ENCODE measurements at places on chromosomes 7 and 10. TPM values are rescaled to one million over a fixed set of nuclear protein-coding genes. Genes with fewer than 3 reads are reported as not detected.
A peak's percentile ranks its signal among the peaks of the same experiment; 100 is the strongest.

DNA sequence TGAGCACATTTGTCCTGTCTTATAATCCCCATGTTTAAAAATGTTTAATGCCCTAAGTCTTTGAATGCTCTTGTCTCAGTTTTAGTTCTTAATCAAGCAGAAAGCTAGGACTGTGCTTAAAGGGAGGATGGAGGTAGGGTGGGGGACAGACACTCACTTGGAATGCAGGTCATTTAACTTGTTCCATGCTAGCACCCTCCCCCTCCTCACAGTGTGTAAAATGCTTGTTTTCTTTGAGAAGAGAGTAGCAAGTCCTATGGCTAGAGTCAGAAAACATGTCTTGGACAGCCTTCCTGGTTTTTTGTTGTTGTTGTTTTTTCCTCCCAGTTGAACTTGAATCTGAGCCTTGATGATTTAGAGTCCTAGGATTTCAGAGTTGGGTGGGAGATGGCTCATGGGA, 114.2 kb downstream of the PLPP4 start:
- H3K27ac ChIP-seq, result no peak overlapping the region
- no peak for DNase-seq
- H3K4me3 ChIP-seq, result no peak overlapping the region
- peaks cover 3% of the 10 kb centered on the region for H3K36me3 ChIP-seq
- no peaks in the 10 kb centered on the region for H3K27me3 ChIP-seq
- no peaks in the 10 kb centered on the region for H3K4me1 ChIP-seq

Gene NOS3
- 82.8 TPM for total RNA-seq

DNA sequence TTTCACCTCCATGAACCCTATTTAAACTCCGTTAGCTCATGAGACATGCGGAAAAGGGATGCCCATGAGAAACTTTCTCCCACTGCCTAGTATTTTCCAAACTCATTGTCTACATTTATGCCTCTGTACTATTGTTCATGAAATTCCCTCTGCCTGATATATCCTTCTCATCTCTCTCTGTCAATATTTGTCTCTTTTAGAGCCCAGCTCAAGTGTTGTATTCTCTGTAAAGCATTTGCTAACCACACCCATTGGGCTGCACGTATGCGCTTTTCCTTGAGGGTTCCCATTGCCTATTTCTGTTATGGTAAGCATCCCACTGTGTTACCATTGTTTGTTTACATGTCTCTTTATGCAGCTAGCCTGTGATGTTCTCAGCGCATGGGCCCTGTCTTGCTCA, 211.4 kb downstream of the MDFIC start:
- no peaks in the 10 kb centered on the region for H3K27me3 ChIP-seq
- H3K27ac ChIP-seq, result no peak overlapping the region
- H3K4me1 ChIP-seq, result peaks cover 4% of the 10 kb centered on the region
- no peak overlapping the region for H3K4me3 ChIP-seq

Gene LEP
- not detected for total RNA-seq

Gene LBX1
- total RNA-seq, result not detected

- H3K4me1 ChIP-seq, result no peaks in the 10 kb centered on the region
- H3K36me3 ChIP-seq, result no peaks in the 10 kb centered on the region
- DNase-seq, result no peak
- no peaks in the 10 kb centered on the region for H3K27me3 ChIP-seq
- no peak overlapping the region for H3K4me3 ChIP-seq
- H3K27ac ChIP-seq, result no peak overlapping the region
Observed at GRCh38 chr10:95134490-95134889, 59.5 kb upstream of the ACSM6 start.

- no peaks in the 10 kb centered on the region for H3K36me3 ChIP-seq
- no peak overlapping the region for H3K4me3 ChIP-seq
- DNase-seq, result peak; percentile 85
Observed at GRCh38 chr7:66326501-66327215, 121.5 kb downstream of the TPST1 start.

Gene CCDC172
- not detected for total RNA-seq

DNA sequence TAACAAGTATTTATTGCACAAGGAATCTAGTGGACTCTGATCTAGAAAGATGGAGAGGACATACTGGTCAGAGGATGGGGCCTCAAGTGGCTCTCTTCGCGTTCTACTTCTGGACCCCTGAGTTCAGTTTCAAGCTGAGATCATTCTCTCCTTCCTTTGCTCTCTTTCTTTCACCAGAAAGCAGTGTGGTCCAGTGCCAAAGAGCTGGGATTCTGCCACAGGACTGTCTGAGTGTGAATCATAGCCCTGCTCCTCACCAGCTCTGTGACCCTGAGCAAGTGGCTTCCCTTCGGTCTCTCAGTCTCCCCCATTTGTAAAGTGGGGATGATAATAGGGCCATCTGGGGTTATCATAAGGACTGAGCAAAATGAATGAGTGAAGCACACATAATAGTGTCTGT, 715.2 kb downstream of the SUGCT start:
- no peaks in the 10 kb centered on the region for H3K4me1 ChIP-seq
- H3K36me3 ChIP-seq, result no peaks in the 10 kb centered on the region
- H3K27me3 ChIP-seq, result no peaks in the 10 kb centered on the region
- no peak for DNase-seq
- no peak overlapping the region for H3K4me3 ChIP-seq

GRCh38 chr7:88347090-88347489, 40.4 kb upstream of the STEAP4 start:
- peaks cover 11% of the 10 kb centered on the region for H3K27me3 ChIP-seq
- no peaks in the 10 kb centered on the region for H3K36me3 ChIP-seq
- H3K27ac ChIP-seq, result no peak overlapping the region
- H3K4me3 ChIP-seq, result no peak overlapping the region
- DNase-seq, result no peak

DNA sequence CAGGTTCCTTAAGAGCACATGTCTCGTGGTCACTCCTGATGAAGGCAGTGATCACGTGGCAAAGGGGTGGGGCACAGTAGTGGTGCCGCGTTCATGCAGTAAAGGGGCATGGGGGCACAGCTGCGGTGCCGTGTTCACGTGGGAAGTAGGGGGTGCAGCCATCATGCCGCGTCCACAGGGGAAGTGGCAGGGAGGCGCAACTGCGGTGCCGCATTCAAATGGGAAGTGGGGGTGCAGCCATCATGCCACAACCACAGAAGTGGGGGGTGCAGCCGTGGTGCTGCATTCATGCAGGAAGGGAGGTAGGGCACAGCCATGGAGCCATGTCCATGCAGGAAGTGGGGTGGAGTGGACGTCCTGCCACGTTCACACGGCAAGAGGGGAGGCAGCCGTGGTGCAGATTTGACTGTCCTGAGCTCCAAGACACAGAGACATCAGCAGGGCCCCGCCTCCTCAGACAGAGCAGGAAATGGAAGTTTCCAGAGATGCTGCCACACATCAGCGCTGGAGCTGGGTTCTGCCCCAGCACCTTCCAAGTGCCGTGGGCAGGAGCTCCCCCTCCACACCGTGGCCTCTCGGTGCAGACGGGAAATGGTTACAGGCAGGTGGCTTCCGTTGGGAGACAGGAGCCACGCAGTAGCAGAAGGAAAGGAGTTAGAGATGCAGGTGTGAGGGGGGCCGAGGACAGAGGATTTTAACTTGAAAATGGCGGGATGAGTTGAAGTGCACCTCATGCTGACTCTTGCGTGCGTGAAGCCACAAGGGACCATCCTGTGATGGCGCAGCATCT, 95.0 kb upstream of the DDC start:
- H3K4me3 ChIP-seq, result no peak overlapping the region
- peaks cover 40% of the 10 kb centered on the region for H3K4me1 ChIP-seq
- no peak overlapping the region for H3K27ac ChIP-seq
- no peak for DNase-seq
- no peaks in the 10 kb centered on the region for H3K27me3 ChIP-seq
- H3K36me3 ChIP-seq, result peaks cover 4% of the 10 kb centered on the region

GRCh38 chr7:95861041-95861440, 88.7 kb downstream of the DYNC1I1 start:
- H3K27ac ChIP-seq, result no peak overlapping the region
- H3K4me1 ChIP-seq, result no peaks in the 10 kb centered on the region
- no peak for DNase-seq

GRCh38 chr10:120578134-120578533, 121.1 kb downstream of the PLPP4 start:
- H3K27ac ChIP-seq, result no peak overlapping the region
- no peaks in the 10 kb centered on the region for H3K27me3 ChIP-seq
- no peaks in the 10 kb centered on the region for H3K36me3 ChIP-seq
- no peaks in the 10 kb centered on the region for H3K4me1 ChIP-seq
- DNase-seq, result no peak

GRCh38 chr7:158415316-158415715, 172.3 kb downstream of the PTPRN2 start:
- no peaks in the 10 kb centered on the region for H3K4me1 ChIP-seq
- H3K36me3 ChIP-seq, result no peaks in the 10 kb centered on the region
- no peak for DNase-seq
- no peak overlapping the region for H3K27ac ChIP-seq
- no peak overlapping the region for H3K4me3 ChIP-seq

GRCh38 chr10:6020826-6021225, 41.3 kb downstream of the IL2RA start:
- no peaks in the 10 kb centered on the region for H3K27me3 ChIP-seq
- H3K4me1 ChIP-seq, result no peaks in the 10 kb centered on the region
- DNase-seq, result no peak
- H3K27ac ChIP-seq, result no peak overlapping the region
- no peak overlapping the region for H3K4me3 ChIP-seq

GRCh38 chr7:158472596-158472995, 115.0 kb downstream of the PTPRN2 start:
- H3K27me3 ChIP-seq, result no peaks in the 10 kb centered on the region
- no peak overlapping the region for H3K4me3 ChIP-seq
- H3K27ac ChIP-seq, result no peak overlapping the region
- no peaks in the 10 kb centered on the region for H3K4me1 ChIP-seq

- no peaks in the 10 kb centered on the region for H3K27me3 ChIP-seq
- no peak for DNase-seq
- no peak overlapping the region for H3K27ac ChIP-seq
Observed at GRCh38 chr10:62528441-62528840, 154.3 kb downstream of the ZNF365 start.

DNA sequence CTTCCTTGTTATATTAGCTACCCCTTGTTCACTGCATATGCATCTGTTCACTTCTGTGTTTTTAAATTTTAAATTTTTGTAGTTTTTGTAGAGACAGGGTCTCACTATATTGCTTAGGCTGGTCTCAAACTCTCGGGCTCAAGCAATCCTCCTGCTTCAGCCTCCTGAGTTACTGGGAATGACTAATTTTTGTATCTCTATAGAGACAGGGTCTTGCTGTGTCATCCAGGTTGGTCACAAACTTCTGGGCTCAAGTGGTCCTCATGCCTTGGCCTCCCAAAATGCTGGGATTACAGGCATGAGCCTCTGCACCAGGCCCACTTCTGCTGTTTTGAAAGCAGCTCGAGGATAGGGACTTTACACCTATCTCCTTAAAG, 64.6 kb downstream of the PRTFDC1 start:
- peaks cover 22% of the 10 kb centered on the region for H3K4me1 ChIP-seq
- DNase-seq, result no peak
- H3K36me3 ChIP-seq, result no peaks in the 10 kb centered on the region
- no peak overlapping the region for H3K4me3 ChIP-seq
- no peak overlapping the region for H3K27ac ChIP-seq

GRCh38 chr7:71835056-71835455, 577.1 kb downstream of the CALN1 start:
- H3K27me3 ChIP-seq, result no peaks in the 10 kb centered on the region
- H3K4me1 ChIP-seq, result no peaks in the 10 kb centered on the region
- no peaks in the 10 kb centered on the region for H3K36me3 ChIP-seq
- H3K27ac ChIP-seq, result no peak overlapping the region
- DNase-seq, result no peak
- H3K4me3 ChIP-seq, result no peak overlapping the region

DNA sequence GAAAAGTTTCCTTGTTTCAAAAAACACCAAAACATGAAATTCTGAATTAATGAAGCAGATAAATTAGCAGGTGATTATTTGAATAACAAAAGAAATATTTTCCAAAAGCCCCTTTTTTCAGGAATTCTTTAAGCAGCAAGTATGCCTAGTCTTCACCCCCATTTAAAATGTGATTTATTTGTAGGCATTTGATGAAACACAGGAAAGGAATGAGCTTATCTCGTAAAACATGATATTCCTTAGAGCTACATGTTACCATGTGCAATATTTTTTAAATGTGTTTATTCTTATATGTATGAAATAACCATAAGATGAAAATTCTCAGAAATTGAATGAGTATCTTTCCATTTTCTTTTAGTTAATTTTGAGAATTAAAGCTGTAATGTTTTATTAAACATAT, 106.1 kb downstream of the CHN2 start:
- no peaks in the 10 kb centered on the region for H3K27me3 ChIP-seq
- H3K27ac ChIP-seq, result no peak overlapping the region
- DNase-seq, result peak; percentile 23
- H3K36me3 ChIP-seq, result no peaks in the 10 kb centered on the region

Gene CALCR
- not detected for total RNA-seq

DNA sequence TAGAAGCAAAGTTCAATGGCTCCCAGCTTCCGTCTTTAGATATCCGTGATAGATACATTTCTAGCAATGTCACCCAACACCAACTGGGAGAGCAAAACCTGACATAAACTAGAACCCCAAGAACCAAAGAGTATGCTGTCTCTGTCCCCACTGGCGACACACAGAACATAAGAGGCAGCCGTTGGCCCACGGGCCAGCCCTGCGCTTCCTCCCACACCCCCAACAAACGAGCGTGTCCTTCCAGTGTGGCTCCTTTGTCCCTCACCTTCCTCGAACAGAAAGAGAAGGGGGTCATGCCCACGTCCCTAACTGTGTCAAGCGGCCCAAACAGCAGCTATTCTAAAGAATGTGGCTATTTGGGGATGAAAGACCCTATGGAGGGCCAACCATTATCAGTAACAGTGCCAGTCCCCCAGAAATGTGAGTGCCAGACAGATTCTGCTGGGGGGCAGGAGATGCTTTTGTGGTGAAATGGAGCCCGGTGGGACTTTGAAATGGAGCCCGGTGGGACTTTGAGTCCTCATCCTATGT, 171.9 kb downstream of the USP6NL start:
- H3K4me1 ChIP-seq, result no peaks in the 10 kb centered on the region
- no peak overlapping the region for H3K4me3 ChIP-seq
- no peak for DNase-seq
- peaks cover 2% of the 10 kb centered on the region for H3K27me3 ChIP-seq
- no peaks in the 10 kb centered on the region for H3K36me3 ChIP-seq
- H3K27ac ChIP-seq, result no peak overlapping the region

Gene KCND2
- not detected for total RNA-seq

Gene CHPF2
- 73.0 TPM for total RNA-seq

Gene MAGI2
- total RNA-seq, result 5.8 TPM

GRCh38 chr10:114265392-114266053, 26.5 kb downstream of the VWA2 start:
- no peaks in the 10 kb centered on the region for H3K36me3 ChIP-seq
- H3K27ac ChIP-seq, result no peak overlapping the region
- H3K4me1 ChIP-seq, result no peaks in the 10 kb centered on the region
- no peak for DNase-seq
- no peaks in the 10 kb centered on the region for H3K27me3 ChIP-seq

Gene CYP2E1
- total RNA-seq, result not detected
